ENCODE measurements at places on chromosomes 11 and 22. TPM values are rescaled to one million over a fixed set of nuclear protein-coding genes. Genes with fewer than 3 reads are reported as not detected.

GRCh38 chr11:10916665-10917064 lies 58.8 kb upstream of the ZBED5 start:
- DNase-seq, result no peak

Gene CADM1
- 2.1 TPM for total RNA-seq

DNA sequence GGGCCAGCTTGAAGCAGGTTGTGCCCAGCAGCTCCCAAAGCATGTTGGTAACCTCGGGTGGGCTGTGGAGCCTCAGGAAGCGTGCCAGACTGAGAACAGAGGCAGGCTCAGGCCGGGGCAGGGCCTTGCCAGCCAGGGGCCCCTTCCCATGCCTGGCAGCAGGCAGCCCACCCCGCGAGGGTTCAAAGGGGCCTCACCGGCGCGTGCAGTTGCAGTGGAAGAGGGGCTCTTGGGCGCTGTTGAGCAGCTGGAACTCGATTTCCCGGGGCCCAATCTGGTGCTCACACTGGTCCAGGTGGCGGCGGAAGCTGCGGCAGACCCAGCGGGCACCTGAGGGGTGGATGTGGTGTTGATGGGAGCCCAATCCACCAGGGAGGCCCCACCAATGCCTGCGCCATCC lies 3.6 kb downstream of the PLA2G3 start:
- DNase-seq, result no peak

- no peak for DNase-seq
These were observed 607 bp upstream of the ROBO4 start for GRCh38 chr11:124898263-124898680.

Gene YPEL1
- total RNA-seq, result 2.5 TPM

Gene RPS13
- total RNA-seq, result 1,466 TPM

GRCh38 chr11:125998267-125998666 lies 52.4 kb downstream of the VSIG10L2 start:
- no peak for DNase-seq

DNA sequence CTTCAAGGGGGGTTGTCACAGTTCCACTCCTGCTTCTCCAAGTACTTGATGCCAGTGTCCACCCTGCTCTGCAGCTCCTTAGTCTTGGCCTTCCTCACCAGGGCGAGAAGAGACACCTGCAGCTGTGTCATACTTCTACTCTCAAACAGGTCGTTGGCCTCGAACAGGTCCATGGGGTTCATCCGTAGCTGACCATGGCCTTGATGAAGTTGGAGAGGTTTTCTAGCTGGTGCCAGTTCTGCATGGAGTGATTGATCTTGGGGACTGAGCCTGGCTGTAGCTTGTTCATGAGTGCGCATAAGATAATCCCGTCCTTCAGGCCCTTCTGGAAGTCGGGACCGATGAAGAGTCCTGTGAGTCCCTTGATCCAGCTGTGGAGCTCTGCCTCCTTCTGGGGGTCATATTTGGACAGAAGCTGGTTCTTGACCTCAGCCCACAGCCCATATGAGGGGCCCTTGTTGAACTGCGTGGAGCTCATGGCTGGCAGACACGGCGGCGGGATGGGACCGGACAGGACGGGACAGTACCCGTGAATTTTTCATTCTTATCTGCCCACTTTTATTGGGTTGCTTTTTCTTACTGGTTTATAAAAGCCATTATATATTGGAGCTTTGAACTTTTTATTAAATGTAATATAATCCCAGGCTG lies 33.4 kb upstream of the HORMAD2 start:
- no peak for DNase-seq

- no peak for DNase-seq
These were observed 70.9 kb downstream of the ZBTB44 start for GRCh38 chr11:130243816-130244215.

Gene SCGB1D4
- not detected for total RNA-seq

Data from activated T-cell treated with anti-CD3 and anti-CD28 coated beads, Interleukin-2, amount 50 U/mL, for 72 hours (primary cell).